ENCODE measurements at places on chromosomes 11 and 22.

DNA sequence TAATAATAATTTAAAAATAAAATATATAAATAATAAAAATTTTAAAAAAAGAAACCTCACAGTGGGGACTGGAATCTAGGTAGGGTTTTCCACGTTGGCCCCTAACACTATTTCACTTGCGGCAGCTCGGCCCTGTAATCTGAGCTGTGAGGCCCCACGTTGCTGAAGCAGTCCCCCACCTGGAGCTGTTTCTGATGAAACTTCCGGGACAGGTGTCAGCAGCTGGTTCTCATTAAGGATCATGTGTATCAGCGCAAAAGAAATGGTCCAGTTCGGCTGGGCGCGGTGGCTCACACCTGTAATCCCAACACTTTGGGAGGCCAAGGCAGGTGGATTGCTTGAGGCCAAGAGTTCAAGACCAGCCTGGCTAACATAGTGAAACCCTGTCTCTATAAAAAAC, 17.3 kb downstream of the RHOD start:
- DNase-seq, result no peak

GRCh38 chr11:6312106-6312505, 8.2 kb downstream of the CAVIN3 start:
- no peak for DNase-seq

GRCh38 chr11:27456140-27456794, 16.3 kb downstream of the LGR4 start:
- DNase-seq, result no peak

- DNase-seq, result no peak
Measured at GRCh38 chr22:37981282-37982011, 2.9 kb downstream of the SOX10 start.

- DNase-seq, result peak; percentile 86
Measured at GRCh38 chr11:110989428-110990133, 255.9 kb upstream of the POU2AF2 start.

DNA sequence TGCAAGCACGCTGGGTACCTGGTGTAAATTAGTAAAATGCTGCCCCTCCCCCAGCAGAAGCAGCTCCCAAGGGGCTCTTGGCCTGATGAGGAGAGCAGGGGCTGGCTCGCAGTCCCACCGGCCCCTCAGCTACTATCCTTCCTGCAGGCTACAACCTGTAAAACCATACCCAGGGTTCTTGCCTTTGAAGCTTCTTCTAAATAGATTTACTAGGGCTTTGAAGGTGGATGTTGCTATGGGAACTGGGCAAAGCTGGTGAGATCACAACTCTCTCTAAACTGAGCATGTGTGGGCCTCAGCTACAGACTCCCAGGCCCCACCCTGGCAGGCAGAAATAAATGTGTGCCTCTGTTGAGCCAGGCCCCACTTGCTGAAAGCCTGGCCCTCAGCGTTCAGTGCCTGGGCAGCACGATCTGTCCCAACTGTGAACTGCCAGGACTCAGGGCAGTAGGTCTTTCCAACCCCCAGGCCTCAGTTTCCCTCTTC, 18.5 kb downstream of the CD5 start:
- DNase-seq, result no peak

GRCh38 chr11:87851234-87851633, 324.0 kb downstream of the RAB38 start:
- no peak for DNase-seq

DNA sequence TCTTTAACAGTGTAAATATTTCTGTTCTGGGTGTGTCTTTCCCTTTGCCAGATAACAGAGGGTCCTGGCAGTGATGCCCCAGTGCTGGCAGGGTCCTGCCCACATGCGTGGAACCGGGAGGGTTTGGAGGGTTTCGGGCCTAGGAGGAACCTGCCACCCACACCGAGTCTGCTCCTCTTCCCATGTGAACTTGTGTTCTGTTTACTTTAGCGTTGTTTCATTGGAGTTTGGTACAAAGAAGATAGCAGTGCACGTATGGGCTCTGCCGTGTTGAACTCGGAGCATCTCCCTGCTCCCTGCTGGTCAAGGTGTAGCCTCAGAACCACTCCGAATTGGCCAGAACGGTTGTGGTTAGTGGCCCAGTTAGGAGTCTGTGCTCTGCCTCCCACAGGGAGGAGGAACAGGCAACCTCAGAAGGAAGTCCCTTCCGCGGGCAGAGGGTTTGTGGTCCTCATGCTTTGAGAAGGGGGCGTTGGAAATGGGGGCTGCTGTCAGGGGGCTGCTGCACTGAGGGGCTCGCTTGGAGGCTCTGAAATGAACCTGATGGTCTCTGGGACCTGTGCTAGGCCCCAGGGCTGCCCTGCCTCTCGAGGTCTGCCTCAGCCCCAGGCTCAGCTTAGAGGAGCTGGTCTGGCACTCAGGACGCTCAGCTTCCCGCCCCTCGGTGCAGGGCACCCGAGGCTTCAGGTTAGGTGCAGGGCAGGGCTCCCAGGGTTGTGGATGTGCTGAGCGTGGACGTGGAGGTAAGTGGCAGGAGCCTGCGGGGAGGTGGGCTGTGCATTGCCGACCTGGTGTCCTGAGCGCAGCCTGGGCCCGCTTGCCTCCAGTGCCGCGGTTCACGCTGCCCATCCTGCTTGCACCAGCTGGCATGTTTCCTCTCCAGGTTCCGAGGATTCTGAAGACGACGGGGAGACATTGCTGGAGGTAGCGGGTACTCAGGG, 10.4 kb downstream of the PHRF1 start:
- DNase-seq, result no peak

GRCh38 chr11:131923309-131923708, 552.9 kb downstream of the NTM start:
- no peak for DNase-seq

DNA sequence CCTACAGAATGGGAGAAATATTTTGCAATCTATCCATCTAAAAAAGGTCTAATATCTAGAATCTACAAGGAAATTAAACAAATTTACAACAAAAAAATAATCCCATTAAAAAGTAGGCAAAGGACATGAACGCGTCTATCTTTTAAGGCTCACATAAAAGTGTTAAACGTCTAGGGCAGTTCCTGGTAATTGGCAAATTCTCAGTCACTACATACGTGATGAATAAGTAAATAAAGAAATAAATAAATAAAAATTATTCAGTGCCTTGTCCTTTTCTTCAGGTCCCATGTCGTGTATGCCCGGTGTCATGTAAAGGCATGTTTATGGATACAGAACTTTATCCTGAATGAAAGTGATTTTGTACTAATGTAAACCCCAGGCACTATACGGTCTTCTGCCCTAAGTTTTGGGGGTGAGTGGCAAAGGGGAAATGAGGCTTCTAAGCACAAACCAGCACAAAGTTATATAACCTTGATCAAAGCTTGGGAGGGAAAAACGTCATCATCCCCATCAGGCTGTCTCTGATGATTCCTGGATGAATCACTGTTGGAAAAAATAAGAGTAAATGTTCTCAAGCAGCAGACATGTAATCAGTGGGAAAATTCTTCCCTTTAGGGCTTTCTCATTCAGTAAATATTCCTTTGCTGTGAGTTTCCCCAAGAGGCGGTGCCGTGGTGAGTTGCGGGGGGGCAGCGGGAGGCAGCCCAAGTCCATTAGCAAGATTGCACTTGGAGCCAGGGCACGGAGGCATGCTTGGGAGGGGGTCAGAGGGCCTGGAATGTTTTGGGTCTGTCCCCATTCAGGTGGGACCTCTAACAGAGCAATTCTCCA, 30.4 kb upstream of the MICAL2 start:
- DNase-seq, result peak; percentile 90

GRCh38 chr22:46376908-46377524, 41.5 kb downstream of the TRMU start:
- DNase-seq, result no peak

- no peak for DNase-seq
Measured at GRCh38 chr11:47797633-47798032, 30.5 kb upstream of the FNBP4 start.

- no peak for DNase-seq
Measured at GRCh38 chr11:103773059-103773458, 263.4 kb upstream of the DDI1 start.

DNA sequence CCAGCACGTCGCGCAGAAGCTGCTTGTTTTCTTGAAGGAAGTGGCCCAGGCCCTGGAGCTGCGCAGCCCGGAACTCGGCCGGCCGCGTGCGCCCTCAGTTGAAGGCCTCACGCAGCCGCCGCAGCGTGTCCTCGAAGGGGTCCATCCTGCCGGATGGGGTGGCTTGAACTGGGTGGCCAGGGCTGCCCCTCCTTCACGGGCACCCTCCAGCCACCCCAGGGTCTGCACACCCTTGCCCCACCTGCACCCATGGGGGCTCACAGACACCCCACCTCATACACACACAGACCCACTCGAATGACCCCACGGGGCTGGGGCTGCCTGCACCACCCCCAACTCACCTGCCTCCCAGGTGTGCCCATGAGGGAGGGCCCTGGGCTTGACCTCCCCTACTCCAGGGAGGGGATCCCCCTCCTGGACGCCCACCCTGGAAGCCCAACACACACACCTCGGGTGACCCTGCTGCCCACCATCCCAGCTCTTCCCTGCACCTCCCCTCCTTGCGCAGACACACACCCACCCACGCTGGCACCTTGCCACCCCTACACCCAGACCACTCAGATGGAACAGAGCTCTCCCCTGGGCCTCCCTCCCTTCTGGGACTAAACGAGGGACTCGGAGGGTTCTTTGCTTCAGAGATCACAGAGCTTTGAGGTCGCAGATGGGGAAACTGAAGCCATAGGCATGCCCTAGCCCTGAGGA, 6.8 kb downstream of the ALDH3B2 start:
- DNase-seq, result no peak

- DNase-seq, result no peak
Measured at GRCh38 chr11:35553021-35553420, 27.6 kb upstream of the PAMR1 start.

Measured in AG09319 (cell line).